GF-D8 (cell line): ENCODE measurements at places on chromosomes 5 and 9.

GRCh38 chr5:10306806-10307205 is 896 bp downstream of the CMBL start:
- DNase-seq: no peak

DNA sequence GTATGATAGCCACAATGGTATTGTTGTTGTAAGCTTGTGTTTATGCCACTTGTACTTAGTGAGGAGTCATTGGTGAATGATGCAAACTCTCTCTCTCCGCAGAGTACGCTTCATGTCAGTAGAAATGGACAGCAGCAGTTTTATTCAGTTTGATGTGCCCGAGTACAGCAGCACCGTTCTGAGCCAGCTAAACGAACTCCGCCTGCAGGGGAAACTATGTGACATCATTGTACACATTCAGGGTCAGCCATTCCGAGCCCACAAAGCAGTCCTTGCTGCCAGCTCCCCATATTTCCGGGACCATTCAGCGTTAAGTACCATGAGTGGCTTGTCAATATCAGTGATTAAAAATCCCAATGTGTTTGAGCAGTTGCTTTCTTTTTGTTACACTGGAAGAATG is 18.8 kb downstream of the ZBTB34 start:
- DNase-seq: no peak

DNA sequence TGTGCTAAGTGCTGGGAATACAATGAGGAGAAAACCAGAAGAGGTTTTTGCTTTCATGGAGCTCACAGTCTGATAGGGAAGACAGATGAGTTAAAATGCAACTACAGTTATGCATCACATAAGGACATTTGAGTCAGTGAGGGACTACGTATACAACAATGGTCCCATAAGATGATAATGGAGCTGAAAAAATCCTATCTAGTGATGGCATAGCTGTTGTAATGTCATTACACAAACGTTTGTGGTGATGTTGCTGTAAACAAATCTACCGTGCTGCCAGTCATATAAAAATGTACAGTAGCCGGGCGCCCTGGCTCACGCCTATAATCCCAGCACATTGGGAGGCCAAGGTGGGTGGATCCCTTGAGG is 110.1 kb upstream of the RAD23B start:
- DNase-seq: no peak

DNA sequence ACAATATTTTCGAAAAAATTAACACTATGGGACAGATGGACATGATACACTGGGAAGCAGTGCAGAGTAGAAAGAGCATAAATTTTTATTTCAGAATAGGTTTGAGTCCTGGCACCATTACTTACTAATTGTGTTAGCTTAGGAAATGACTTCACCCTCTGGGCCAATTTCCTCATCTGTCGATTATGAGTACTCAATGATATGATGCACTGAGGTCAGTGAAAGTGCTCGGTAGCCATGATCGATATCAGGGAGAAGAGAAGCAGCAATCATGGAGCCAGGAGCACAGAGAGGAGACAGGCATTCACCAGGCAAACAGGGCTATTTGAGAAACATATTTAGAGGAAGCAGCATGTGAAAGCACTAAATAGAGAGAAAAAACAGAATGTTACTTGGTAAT is 29.4 kb downstream of the NR6A1 start:
- DNase-seq: no peak

DNA sequence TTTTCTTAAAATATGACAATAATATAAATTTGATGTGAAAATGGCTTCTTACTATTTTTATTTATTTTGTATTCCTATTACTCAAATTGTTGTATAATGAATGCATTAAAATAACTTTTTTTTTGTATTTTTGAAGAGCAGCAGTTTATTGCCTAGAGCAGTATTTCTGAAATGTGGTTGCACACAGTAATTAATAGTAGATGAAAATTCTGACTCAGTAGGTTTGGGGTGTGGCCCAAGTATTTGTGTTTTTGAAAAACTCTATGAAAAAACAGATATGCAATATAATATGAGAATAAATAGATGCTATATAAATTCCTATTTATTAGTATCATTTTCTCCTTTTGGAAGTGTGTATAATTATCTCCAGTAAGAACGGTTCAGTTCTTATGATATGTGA is 2225.3 kb upstream of the C9orf72 start:
- no peak for DNase-seq

DNA sequence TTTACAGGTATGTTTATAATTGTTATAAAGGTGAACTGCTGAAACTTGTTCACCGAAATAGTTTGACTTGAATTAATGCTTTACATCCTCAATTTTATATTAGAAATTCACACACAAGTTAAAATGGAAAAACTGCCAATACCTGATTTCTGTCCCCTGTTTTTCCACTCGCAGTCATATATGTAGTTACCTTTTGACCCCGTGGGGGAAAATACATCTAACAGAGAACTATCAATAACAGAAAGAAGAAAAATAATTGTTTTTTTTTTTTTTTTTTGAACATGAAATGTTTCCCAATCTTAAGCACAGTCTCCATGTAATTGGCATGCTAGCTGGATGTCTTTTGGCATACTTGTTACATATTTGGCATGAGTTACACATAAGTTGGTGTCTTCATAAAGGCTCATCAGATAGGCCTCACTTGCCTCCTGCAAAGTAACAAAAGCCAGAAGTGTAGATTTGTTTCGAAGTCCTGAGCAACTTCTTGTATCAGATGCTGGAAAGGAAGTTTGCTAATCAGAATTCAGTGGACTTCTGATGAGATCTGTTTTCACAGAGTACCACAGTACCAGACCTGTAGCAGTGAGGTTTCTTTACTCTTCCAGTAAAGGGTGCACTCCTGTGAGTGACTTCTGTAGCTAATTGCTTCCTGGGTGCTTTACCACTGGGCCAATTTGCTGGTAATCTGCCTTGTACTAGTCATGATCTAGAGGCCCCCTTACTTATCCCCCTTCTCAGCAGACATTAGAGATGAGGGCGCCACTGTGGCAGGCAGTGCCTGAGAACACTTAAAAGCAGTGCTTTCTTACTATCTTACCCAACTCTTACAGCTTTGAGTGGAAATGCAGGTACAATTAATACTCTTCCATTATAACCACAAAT is 36.2 kb upstream of the CXXC5 start:
- DNase-seq: no peak

- DNase-seq: no peak
These were observed 4.7 kb downstream of the VDAC1 start for GRCh38 chr5:134000091-134000511.

GRCh38 chr9:12774861-12775678 is at the start of gene LURAP1L:
Gene LURAP1L (plus strand): TSS chr9:12775020. CDS start chr9:12775716, 696 bp downstream.
- DNase-seq: no peak

GRCh38 chr9:11086561-11086960 is 473.8 kb upstream of the PTPRD start:
- no peak for DNase-seq

GRCh38 chr9:21205204-21205603 is 1.7 kb downstream of the IFNA10 start:
- no peak for DNase-seq

- DNase-seq: no peak
These were observed 19.3 kb downstream of the MLANA start for GRCh38 chr9:5909976-5910375.

DNA sequence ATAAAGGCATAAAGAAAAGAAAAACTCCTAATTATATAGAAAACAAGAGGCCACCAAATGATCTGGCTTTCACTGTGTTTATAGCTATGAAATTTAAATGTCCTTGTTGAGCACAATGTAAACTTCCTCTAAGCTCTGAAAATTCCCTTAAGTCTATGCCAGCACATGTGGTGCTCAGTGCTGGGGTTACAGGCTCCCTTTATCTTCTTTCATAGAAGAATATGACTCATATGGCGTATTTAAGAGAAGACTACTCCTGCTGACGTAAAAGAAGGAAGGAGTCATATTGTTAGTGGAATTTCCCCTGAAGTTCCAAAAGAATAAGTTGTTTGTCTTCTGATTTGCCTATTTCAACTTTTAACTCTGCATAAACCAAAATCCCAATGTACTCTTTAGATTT is 30.4 kb downstream of the RNF145 start:
- no peak for DNase-seq

DNA sequence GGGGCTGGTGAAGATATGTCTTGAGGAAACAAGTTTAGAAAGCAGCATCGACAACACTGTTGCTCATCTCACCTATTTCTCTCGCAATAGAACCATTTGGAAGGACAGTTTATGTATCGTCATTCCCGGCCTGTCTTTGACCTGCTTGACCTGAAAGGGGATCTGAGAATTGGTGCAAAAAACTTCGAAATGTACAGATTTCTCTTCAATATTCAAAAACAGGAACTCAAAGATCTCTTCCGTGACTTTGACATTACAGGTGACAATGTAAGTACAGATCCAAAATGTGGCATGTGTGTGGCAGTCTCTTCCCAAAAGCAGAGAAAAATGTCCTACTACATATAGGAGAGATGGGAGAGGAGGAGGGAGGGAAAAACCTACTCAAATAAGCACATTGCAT is 6.5 kb downstream of the EFCAB9 start:
- no peak for DNase-seq

DNA sequence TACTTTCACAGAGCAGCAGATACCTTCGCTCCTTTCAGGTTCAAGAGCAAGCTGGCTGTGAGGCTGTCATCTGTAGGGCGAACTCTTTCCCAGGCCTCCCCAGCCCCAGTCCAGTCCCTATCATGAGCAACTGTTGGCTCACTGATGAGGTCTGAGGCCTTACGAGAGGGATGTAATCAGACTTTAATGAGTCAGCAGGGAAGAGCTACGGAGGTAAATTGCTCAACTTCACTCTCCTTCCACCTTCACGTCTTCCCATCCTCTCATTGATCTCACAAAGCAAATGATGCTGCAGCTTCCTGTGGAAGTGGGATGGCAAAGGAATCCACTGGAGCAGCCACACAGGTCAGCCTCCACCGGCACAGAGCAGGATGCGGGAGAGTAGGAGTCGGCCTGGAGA is 130.7 kb upstream of the TBCA start:
- DNase-seq: no peak

GRCh38 chr5:89041976-89042375 is 159.0 kb upstream of the MEF2C start:
- DNase-seq: no peak

GRCh38 chr5:54861212-54861894 is 124.0 kb downstream of the ESM1 start:
- DNase-seq: no peak

GRCh38 chr5:79924936-79925893 is 65.8 kb downstream of the MTX3 start:
- DNase-seq: no peak

DNA sequence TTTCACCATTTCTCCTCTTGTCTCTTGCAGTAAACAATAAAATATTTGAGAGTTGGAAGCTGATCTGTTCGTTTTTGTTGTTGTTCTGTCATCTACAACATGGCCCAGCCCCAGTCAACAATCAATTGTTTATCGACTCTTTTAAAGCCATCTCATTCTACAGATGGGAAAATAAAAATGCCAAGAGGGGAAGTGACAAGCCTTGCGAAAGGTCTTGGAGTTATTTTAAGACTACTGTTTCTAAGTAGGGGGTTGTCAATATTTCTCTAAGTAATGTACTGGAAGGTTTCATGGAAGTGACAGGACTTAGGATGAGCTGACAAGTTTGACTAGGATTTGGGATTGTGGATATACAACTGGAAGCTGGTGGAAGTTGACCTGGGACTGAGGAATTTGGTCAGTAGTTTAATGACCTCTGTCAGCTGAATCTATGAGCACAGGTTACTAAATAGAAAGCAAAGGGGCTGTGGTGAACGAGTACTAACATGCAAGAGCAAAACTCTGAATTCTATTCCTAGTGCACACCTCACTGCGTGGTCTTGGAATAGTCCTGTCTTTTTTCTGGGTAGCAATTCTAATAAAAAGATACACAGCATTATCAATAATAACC is 57.5 kb upstream of the ADRB2 start:
- DNase-seq: no peak

- no peak for DNase-seq
These were observed 184.4 kb upstream of the OR13F1 start for GRCh38 chr9:104319685-104320084.

DNA sequence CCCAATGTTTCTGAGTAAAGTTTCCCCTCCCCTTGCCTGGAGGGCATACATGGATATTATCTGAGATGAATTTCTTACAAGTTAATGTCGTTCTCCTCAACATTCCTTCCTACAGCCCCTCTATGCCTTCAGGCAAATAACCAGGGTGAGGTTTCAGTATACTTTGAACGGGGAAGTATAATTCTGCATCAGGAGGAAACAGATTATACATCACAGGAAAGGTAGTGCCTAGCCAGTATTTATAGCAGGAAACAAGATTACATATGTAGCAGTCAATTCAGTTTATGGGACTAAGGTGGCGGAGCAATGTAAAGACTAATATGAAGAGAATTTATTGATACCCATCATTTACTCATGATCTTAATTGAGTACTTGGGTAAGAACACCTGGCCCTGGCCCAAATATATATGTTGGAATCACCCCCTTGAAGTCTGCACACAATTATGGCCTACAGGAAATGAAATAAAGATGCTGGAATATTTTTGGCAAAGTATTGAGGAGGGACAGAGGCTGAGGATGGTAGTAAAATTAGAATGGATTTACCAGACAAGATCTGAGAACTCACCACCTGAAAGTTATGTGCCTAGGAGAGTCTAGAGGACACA is 661.1 kb downstream of the PTPRD start:
- no peak for DNase-seq

DNA sequence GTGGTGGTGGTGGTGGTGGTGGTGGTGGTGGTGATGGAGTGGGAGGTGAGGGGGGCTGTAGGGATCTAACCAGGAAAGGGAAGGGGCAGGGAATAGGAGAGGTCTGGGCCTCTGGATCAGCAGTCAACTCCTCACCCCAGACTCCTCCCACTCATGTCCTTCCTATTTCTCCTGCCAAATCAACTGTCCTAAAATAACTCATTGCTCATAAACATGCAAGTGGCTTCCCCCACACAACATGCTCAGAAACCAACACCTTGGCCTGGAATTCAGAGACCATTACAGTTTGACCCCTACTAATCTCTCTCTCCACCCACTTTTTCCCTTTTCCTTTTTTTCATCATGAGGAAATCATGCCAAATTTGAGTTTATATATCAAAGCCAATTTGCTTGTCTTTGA is 8.4 kb upstream of the FSD1L start:
- DNase-seq: no peak

- no peak for DNase-seq
These were observed at the start of gene GNA14 for GRCh38 chr9:77648234-77649108. Gene GNA14 (minus strand): TSS chr9:77648322. CDS start chr9:77647793, 529 bp downstream.

DNA sequence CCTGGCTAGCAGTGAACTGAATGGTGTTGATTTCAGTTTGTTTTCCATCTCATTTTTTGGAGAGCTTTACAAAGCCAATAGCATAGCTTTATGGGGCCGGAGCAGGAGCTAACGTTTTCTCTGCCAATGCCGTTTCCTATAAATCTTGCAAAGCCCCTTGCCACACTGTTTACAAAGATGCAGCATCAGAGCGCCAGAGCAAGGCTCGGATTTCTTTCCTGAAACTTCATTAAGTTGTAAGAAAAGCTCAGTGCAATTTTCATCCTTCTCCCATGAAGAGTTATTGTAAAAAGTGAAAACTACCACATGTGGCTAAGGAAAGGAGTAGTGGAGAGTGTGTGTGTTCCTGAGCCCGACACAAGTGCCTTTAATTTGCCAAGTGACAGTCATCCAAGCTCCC is 178.2 kb upstream of the GDNF start:
- no peak for DNase-seq

GRCh38 chr5:119072496-119072895 is 1.6 kb downstream of the DMXL1 start:
- no peak for DNase-seq
